ENCODE measurements at places on chromosomes 3 and 15. TPM values are rescaled to one million over a fixed set of nuclear protein-coding genes. Genes with fewer than 3 reads are reported as not detected.

Gene WDR82
- 110 TPM for polyA plus RNA-seq

Gene ENTPD3
- 1.7 TPM for polyA plus RNA-seq

DNA sequence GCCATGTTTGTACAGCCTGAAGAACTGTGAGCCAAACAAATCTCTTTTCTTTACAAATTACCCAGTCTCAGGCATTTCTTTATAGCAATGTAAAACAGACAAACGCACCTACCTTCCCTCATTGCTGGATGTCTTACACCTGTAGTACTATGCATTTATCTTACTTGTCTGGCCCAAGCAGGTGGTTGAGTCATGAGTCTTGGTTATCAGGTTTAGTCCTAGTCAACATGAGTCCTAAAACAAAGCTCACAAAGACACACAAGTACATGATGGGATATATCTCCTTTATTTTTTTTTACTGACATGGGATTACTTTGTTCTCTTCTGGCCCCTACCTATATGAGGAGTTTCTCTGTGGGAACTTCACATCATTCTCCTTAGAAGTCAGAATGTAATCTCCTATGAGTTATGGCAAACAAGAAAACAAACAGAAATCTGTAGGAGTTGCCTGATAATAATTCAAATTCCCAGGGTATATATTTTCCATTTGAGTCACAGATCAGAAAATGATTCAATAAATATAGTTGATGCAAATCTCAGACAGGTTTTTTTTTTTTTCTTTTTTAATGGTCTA lies 33.6 kb upstream of the PLSCR2 start:
- no peak for DNase-seq

DNA sequence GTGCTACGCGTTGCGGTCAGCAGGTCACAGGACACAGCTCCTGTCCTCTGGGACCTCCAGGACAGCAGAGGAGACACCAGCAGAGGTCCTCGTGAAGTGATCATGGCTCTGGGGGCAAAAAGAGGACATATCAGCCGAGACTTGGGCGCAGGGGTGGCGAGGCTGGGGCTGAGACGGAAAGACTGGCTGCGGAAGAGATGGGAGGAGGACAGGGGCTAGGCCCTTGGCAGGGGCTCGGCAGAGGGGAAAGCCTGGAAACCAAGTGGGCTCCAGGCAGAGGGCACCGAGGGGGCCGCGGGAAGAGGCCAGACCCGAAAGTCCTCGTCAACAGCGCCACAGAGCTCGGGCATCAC lies 4.9 kb upstream of the CFAP100 start:
- no peak for DNase-seq

DNA sequence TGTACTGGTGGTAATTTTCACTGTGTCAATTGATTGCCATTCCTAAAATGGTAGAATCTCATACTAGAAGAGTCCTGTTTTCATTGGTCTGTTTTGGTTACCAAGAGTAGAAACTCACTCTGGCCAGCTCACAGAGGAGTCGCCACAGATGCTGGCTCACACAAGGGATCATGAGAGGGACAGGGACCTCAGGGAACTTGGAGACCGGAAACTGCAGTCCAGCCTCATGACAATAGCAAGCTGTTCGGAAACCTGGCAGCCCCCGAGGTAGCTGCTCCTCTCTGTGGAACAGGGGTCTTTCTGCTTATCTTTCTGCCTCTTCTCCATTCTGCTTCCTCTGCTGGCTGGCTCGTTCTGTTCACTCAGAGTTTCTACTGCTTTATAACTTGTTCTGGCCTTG lies 192.9 kb downstream of the PLCL2 start:
- DNase-seq: no peak

- DNase-seq: no peak
Observed at GRCh38 chr3:64814351-64814750, 126.6 kb upstream of the ADAMTS9 start.

Gene TSC22D2
- 50.3 TPM for polyA plus RNA-seq

DNA sequence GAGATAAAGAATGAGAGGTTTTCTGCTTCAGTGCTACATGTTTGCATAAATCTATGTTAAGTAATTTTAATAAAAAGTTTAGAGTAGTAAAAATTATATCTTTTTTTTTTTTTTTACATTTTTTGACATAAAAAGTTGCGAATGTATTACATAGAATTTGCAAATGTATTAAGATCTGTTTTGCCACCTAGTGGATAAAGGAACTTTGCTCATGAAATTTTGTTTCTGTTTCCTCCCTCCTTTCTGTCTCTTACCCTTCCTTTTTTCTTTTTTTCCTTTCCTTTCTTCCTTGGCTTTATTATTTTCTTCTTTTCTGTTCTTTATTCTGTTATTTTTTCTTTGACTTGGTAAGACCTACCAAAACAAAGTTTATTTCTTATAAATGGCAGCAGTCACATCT lies 58.5 kb upstream of the UTS2B start:
- no peak for DNase-seq

DNA sequence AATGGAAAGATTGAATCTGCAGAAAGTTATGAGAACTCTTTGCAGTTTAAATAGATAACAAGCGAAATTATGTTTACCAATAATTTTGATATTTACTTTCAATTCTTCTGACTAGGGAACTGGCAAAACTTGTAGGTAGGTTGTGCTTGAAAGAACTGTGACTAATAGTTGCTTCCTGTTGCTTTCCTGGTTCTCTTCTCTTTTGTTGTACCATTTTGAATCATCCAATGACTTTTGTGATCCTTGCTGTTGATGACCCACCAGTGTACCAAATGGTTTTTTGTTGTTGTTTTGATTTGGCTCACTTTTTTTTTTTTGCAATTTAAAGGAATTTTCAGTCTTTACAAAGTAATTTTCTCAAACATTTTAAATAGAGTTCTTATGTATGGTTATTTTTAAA lies 64.9 kb upstream of the DCBLD2 start:
- DNase-seq: no peak

DNA sequence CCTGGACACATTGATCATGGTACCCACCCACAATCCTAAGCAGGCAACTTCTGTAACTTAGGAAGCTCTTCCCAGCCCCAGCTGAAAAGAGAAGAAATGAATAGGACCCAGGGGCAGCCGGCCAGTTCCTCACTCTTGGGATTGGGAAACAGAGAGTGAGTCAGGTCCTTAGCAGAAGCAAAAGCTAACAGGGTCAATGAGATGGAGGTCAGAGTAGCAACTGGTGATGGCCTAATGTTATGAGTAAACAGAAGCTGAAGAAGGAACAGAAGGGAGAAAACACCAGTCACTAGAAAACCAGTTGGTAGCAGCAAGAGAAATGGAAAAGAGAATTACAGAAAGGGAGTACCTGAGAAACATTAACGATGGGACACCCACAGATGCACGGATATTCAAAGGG lies 20.0 kb downstream of the RIOX2 start:
- DNase-seq: no peak

DNA sequence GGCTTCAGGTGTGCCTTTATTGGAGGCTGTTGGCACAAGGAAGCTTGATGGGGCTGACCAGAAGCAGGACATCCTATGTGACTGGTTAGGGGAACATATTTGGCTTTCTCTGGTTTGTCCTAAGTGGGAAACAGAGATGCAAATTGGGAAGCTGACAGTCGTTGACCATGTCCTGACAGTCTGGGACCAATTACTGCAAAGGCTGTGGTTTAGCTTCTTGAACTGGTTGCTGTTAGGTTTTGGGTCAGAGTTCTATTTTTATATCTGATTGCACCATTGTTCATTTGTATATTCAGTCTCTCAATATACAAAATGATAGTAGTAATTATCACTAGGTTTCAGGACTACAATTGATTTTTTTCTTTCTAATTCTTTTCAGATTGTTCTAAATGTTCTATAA lies 36.8 kb downstream of the SNTN start:
- DNase-seq: no peak

DNA sequence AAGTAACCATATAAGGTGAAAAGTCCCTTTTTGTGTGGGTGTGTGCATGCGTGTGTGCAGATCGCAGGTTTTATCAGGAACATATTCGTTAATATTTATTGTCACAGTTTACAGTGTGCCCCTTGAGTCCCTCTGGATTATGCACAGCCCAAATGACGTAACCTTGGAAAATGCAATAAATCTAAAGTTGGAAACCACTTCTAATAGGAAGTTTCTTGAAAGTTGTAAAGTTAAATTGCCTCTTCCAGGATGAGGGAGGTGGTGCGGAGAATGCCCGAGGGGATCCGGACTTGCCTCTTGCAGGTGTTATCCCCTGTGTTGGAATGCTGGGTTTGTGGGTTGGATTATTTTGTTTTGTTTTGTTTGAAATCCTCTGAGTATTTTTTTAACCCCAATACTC lies 143.3 kb downstream of the CMSS1 start:
- peak; percentile 35 for DNase-seq

Gene POMGNT2
- polyA plus RNA-seq: 21.9 TPM

DNA sequence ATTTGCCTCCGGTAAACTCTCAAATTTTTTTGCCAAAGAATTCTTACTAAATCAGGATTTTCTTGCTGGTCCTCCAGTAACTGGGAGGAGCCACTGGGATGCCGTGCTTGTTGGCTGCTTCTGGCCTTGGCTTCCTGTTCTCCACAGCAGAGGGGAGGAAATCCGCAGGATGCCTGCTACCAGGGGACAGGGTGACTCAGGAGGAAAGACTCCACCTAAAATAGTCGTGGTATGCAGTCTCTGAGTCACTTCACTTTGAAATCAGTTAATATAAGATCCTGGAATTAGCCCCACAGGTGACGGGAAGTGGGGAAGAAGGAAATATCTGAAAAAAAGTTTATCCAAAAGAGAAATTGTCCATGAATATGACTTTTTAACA lies 6.5 kb upstream of the TM4SF18 start:
- no peak for DNase-seq

GRCh38 chr3:177820683-177821316 lies 623.5 kb upstream of the TBL1XR1 start:
- DNase-seq: no peak

Gene CCR8
- polyA plus RNA-seq: not detected

- no peak for DNase-seq
Observed at GRCh38 chr3:58495101-58495500, 3.2 kb downstream of the KCTD6 start.

Gene SYNPR
- 0.10 TPM for polyA plus RNA-seq

GRCh38 chr15:83288381-83288801 lies 3.9 kb upstream of the BNC1 start:
- no peak for DNase-seq

DNA sequence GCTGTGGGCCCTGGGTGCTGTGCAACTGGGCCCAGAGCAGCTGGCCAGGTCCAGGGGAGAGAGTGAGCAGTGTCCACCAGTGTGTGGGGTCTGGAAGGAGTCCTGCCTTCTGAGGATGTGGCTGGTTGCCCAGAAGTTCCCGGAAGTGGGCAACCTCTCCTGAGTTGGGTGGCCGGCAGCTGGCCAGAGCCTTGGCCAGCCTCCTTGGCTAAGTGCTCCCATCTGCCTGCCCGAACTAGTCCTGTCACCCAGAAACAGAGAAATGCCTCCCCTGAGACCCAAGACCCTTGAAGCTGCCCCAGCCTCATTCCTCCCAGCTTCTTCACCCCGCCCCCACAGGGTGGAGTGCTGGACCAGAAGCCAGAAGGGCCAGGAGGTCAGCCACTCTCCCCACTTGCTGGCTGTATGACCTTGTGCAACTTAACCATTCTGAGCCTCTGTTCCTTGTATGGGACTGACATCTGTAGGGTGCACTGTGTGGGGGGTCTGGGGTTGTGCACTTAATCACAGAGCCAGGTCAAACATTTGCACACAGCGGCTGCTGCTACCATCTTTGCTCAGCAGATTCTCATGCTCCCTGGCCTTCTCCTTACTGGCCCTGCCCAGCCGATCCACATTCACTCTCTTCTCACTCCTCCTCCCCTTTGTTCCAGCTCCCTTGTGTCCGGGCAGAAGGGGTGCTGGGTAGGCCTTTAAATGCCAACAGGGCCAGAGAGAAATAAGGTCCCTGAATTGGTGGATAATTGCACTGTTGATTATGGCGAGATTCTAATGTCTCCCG lies 7.5 kb upstream of the ALAS1 start:
- no peak for DNase-seq

Gene ADAMTS17
- polyA plus RNA-seq: 1.9 TPM

DNA sequence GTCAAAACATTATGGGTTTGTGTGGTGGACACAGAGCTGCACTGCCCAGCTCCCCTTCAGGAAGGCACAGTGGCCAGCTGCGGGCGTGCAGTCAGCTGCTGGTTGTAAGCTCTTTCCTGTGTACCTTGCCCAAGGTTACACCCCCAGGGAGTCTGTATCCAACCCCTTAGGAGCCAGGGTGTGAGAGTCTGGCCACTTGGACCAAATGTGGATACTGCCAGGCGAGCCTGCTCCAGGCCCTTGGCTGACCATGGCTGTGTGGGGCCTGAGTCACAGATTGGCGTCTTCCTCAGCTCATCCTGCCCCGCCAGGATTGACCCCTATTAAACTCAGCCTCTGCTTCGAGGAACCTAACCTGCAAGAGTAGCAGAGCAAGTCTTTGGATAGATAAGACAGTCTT lies 56.9 kb downstream of the ABHD5 start:
- no peak for DNase-seq

- DNase-seq: no peak
Observed at GRCh38 chr15:70125605-70126004, 27.9 kb upstream of the TLE3 start.

Gene GALNT15
- 3.0 TPM for polyA plus RNA-seq

Gene CYP1A1
- polyA plus RNA-seq: not detected

GRCh38 chr3:169542331-169542751 lies 121.2 kb downstream of the MECOM start:
- DNase-seq: no peak

Gene PRR20G
- not detected for polyA plus RNA-seq

GRCh38 chr3:171977860-171978259 lies 61.5 kb upstream of the FNDC3B start:
- DNase-seq: no peak

DNA sequence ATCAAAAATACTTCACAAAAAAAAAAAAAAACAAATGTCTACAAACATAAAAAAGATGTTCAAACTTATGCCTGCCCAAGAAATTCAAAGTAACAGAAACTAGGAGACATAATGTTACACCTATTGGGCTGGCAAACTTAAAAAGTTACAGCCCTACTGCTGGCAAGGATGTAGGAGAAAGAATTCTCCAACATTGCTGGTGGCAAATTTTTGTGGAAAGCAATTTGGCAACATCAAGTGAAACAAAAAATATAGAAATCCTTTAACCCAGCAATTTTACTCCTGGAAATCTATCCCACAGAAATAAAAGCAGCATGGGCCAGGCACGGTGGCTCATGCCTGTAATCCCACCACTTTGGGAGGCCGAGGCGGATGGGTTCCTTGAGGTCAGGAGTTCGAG lies 73.2 kb downstream of the STAG1 start:
- DNase-seq: no peak

DNA sequence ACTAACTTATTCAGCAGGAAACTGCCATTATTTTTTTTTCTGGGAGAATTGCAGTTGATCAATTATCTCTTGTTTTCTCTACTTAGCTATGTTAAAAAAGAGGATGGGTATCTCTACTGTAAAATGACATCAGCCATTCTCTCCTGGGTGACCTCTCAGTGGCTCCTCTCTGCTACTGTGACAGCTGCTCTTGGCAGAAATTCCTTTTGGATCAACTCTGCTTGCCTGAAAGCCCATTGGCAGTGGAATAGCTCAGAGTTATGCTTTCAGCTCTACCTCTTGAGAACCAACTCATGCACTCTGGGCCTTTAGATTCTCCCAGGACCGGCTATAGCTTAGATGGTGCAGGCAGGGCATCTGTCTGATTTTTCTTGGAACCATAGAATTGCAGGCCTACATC lies 99.9 kb upstream of the GAP43 start:
- no peak for DNase-seq

Gene RAB11A
- polyA plus RNA-seq: 299 TPM

Gene KLF15
- 13.3 TPM for polyA plus RNA-seq

Measured in right renal pelvis (tissue), 4 donors.